ENCODE measurements at places on chromosomes 6 and 20. TPM values are rescaled to one million over a fixed set of nuclear protein-coding genes. Genes with fewer than 3 reads are reported as not detected.

DNA sequence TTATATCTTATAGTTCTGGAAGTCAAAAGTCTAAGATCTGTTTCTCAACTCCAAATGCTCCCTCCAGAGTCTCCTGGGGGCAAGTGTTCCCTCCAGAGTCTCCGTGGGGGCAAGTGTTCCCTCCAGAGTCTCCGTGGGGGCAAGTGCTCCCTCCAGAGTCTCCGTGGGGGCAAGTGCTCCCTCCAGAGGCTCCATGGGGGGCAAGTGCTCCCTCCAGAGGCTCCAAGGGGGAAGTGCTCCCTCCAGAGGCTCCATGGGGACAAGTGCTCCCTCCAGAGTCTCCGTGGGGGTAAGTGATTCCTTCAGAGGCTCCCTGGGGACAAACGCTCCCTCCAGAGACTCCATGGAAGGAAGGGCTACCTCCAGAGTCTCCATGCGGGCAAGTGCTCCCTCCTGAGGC lies 34.0 kb upstream of the THBS2 start:
- no peak overlapping the region for H3K4me3 ChIP-seq
- no peaks in the 10 kb centered on the region for H3K4me1 ChIP-seq
- no peaks in the 10 kb centered on the region for H3K36me3 ChIP-seq
- peaks cover 3% of the 10 kb centered on the region for H3K27me3 ChIP-seq
- no peak for DNase-seq

- peaks cover 19% of the 10 kb centered on the region for H3K27me3 ChIP-seq
- no peaks in the 10 kb centered on the region for H3K36me3 ChIP-seq
- DNase-seq = no peak
- no peak overlapping the region for H3K27ac ChIP-seq
- no peaks in the 10 kb centered on the region for H3K4me1 ChIP-seq
These were observed 28.0 kb downstream of the KIF6 start for GRCh38 chr6:39696986-39697788.

DNA sequence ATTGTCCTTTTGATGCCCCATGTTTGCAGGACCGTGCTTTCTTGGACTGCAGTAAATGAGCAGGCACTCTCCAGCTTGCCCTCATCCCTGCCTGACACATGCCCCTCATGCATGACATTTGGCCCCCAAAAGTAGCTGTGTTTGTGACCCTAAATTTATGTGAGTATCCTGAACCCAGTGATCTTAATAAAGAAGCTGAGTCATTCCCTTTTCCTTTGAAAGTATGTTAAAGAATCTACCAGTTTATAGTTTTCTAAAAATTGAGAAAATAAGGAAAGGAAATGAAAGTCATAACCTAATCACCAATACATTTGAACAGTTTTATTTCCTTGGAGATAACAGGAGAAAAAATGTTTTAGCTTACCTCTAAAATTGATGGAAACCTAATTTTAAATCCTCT lies 3.4 kb upstream of the SLC22A23 start:
- DNase-seq = no peak
- H3K27me3 ChIP-seq = peaks cover 27% of the 10 kb centered on the region
- H3K36me3 ChIP-seq = no peaks in the 10 kb centered on the region
- H3K4me1 ChIP-seq = peaks cover 10% of the 10 kb centered on the region
- no peak overlapping the region for H3K27ac ChIP-seq
- H3K4me3 ChIP-seq = no peak overlapping the region

DNA sequence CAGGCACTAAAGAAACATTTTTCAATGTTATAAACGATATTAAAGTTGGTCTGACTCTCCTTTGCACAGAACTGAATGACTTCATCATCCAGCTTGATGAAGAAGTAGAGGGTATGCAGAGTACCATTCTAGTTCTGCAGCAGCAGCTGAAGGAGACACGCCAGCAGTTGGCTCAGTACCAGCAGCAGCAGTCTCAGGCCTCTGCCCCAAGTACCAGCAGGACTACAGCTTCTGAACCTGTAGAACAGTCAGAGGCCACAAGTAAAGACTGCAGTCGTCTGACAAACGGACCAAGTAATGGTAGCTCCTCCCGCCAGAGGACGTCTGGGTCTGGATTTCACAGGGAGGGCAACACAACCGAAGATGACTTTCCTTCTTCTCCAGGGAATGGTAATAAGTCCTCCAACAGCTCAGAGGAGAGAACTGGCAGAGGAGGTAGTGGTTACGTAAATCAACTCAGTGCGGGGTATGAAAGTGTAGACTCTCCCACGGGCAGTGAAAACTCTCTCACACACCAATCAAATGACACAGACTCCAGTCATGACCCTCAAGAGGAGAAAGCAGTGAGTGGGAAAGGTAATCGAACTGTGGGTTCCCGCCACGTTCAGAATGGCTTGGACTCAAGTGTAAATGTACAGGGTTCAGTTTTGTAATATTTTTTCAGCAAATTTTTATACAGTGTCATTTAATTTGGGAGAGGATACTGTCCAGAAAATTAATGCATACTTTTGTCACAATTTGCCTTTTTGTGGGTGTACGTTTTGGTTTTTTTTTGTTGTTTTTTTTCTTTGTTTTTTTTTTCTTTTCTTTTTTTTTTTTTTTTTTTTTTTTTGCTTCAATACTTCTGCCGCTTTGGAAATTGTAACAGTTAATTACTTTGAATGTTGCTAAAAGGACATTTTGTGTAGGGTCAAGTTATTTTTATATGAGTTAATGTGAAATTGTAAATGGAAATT lies 6.6 kb upstream of the ACAT2 start:
- peaks cover 31% of the 10 kb centered on the region for H3K36me3 ChIP-seq
- no peak overlapping the region for H3K4me3 ChIP-seq
- peaks cover 20% of the 10 kb centered on the region for H3K4me1 ChIP-seq
- no peaks in the 10 kb centered on the region for H3K27me3 ChIP-seq
- DNase-seq = no peak

- no peaks in the 10 kb centered on the region for H3K4me1 ChIP-seq
- no peak overlapping the region for H3K4me3 ChIP-seq
- no peak overlapping the region for H3K27ac ChIP-seq
- no peaks in the 10 kb centered on the region for H3K36me3 ChIP-seq
These were observed 592.8 kb upstream of the JAG1 start for GRCh38 chr20:11266571-11266970.

GRCh38 chr6:168937054-168937453 lies 316.6 kb downstream of the THBS2 start:
- no peak overlapping the region for H3K4me3 ChIP-seq
- no peaks in the 10 kb centered on the region for H3K36me3 ChIP-seq
- no peak overlapping the region for H3K27ac ChIP-seq
- no peak for DNase-seq

GRCh38 chr6:82836022-82836575 lies 229.5 kb downstream of the UBE3D start:
- no peak for DNase-seq
- H3K36me3 ChIP-seq = no peaks in the 10 kb centered on the region
- no peaks in the 10 kb centered on the region for H3K4me1 ChIP-seq
- no peaks in the 10 kb centered on the region for H3K27me3 ChIP-seq

DNA sequence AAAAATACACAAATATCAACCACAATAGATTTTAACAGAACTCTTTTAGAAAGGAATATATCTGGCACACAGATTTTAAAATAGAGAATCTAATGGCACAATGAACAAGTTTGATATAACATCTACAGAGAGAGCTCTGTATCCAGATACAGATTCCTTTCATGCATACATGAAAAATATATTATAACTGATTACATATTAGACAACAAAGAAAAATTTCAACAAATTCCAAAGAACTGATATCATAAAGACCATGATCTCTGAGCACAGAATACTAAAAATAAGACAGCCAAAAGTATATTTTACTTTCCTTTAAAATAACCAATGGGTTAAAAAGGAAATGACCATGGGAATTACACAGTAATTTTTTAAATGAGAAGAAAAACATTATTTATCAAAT lies 74.1 kb upstream of the MAP7 start:
- no peaks in the 10 kb centered on the region for H3K4me1 ChIP-seq
- H3K27ac ChIP-seq = no peak overlapping the region
- peaks cover 4% of the 10 kb centered on the region for H3K36me3 ChIP-seq

GRCh38 chr6:150169609-150170008 lies 26.8 kb downstream of the PPP1R14C start:
- H3K36me3 ChIP-seq = no peaks in the 10 kb centered on the region
- H3K4me3 ChIP-seq = no peak overlapping the region

GRCh38 chr6:169022079-169022478 lies 231.6 kb downstream of the THBS2 start:
- H3K4me3 ChIP-seq = no peak overlapping the region
- DNase-seq = no peak
- no peaks in the 10 kb centered on the region for H3K36me3 ChIP-seq
- peaks cover 24% of the 10 kb centered on the region for H3K27me3 ChIP-seq
- H3K4me1 ChIP-seq = no peaks in the 10 kb centered on the region

DNA sequence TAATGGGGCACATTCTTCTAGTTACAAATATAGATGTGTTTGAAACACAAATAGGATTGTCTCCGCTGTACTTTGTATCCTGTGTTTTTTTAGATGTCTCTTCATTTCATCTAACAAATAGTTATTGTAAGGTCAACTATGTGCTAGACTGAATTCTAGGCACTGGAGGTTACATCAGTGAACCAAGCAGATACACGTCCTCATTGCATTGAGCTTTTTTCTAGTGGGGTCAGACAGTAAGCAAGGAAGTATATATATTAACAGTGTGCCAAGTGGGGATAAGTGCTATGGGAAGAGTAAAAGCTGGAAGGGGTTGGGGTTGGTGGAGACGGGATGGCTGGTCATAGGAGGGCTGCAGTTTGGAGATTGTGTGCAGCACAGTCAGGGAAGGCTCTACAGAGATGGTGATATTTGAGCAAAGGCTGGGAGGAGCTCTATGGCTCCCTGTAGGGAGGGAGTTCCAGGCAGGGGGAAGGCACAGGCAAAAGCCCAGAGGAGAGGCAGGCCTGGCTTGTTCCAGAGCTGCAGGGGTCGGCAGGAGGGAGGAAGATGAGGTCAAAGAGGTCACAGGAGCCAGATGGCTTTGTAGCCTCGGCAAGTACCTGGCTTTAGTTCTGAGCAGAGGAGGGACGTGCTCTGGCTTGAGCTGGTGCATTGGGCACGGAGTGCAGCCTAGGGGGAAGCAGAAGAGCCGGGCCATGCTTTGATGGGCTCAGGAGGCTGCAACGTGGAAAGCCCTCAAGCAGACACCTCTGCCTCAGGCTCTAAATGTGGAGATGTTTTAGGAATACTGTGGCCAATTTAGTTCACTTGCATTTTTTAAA lies 152.3 kb downstream of the ZDHHC14 start:
- peaks cover 1% of the 10 kb centered on the region for H3K36me3 ChIP-seq
- H3K4me1 ChIP-seq = peaks cover 20% of the 10 kb centered on the region
- DNase-seq = no peak
- H3K27ac ChIP-seq = no peak overlapping the region
- H3K27me3 ChIP-seq = no peaks in the 10 kb centered on the region

NRN1 gene
- 10.2 TPM for total RNA-seq

SEMG1 gene
- total RNA-seq = not detected

HSPA1L gene
- 1.5 TPM for total RNA-seq

IL17A gene
- not detected for total RNA-seq

RPL7L1 gene
- 200 TPM for total RNA-seq

GRM1 gene
- total RNA-seq = not detected

C20orf144 gene
- total RNA-seq = 0.21 TPM

GUCA1A gene
- not detected for total RNA-seq

All from activated naive CD8-positive, alpha-beta T cell treated with anti-CD3 and anti-CD28 coated beads for 36 hours (primary cell).